Activated CD4-positive, CD25-positive, alpha-beta regulatory T cell treated with anti-CD3 and anti-CD28 coated beads, Interleukin-2, amount 50 U/mL, for 24 hours (primary cell): ENCODE measurements at places on chromosomes 4 and X.

DNA sequence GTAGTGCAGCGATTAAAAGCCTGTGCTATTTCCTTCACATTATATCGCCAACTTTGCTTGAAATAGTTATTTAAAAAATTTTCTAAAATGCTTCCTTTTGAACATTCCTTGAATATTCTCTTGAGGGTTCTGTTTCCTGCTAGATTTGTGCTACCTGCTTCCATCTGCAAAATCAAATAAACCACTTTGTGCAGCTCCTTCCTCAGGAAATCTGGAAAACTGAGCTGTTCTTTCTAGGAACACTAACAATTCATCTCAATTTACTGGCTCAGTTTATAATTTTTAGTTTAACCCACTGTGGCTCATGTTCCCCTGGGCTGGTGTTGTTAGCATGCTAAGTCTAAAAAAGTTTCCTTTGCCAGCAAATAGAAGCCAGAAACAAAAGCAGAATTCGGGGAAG lies 88.1 kb upstream of the LCORL start:
- no peak for ATAC-seq

- ATAC-seq = no peak
Observed at GRCh38 chr4:100414016-100414790, 103.6 kb downstream of the EMCN start.

GRCh38 chrX:43595931-43596330 lies 60.2 kb upstream of the MAOA start:
- ATAC-seq = no peak

DNA sequence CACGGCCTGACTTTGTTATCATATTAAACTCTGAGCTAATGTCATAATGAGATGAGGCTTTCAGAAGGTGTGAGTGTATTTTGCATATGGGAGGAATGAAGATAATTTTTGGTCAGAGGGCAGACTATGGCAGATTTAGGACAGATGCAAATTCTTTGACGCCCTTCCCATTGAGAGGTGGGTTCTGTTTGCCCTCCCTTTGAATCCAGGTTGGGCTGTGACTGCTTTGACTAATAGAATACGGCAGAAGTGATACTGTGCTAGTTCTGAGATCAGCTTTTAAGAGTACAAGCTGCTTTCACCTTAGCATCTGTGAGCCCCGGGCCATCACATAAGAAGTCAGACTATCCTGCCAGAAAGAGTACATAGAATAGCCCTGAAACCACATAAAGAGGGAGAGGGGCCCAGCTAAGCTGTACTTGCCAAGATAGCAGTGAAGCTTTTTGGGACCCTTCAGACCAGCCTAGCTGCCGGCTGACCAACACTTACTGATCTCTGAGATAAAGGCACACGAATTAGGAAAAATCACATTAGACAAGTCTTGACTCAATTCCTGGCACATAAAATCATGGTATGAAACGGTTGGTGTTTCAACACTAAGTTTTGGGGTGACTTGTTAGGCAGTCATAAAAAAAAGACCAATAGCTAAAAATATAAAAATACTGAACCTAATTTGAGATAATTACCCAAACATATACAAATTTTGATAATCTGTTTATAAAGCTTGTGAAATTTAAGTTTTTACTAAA lies 166.7 kb upstream of the SH3RF1 start:
- no peak for ATAC-seq

DNA sequence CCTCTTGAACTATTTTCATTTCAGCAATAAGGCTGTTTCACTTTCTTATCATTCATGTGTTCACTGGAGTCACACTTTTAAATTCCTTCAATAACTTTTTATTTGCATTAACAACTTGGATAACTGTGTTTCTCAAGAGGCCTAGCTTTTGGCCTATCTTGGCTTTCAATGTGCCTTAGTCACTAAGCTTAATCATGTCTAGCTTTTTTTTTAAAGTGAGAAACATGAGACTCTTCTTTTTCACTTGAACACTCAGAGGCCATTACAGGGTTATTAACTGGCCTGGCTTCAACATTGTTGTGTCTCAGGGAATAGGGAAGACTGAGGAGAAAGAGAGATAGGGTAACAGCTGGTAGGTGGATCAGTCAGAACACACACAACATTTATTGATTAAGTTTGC lies 64.0 kb upstream of the VCX2 start:
- ATAC-seq = no peak

DNA sequence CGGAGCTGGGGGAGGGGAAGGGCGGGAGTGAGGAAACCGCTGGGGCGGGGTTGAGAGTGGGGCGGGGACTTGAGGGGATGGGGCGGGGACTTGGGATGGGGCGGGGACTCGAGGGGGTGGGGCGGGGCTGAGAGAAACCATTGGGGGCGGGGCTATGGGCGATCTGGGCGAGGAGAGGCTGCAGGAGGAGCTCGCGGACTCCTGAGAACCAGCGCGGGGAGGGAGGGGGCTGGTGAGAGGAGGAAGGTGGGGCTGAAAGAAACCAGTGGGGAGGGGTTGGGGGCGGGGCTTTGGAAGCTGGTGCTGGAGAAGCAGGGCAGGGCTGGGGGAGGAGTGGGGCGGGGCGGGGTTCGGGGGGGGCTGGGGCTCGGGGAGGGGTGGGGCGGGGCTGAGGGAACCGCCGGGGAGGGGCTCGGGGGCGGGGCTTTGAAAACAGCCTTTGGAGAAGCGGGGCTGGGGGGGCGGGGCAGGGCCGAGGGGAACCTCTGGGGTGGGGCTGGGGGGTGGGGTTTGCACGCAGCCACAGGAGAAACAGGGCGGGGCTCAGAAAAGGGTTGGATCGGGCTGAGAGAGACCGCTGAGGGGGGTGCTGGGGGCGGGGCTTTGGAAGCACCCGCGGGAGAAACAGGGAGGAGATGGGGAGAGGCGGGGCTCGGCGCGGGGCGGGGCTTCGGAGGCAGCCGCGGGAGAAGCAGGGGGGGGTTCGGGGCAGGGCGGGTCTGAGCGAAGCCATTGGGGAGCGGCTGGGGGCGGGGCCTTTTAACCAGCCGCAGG lies 777 bp upstream of the EOLA2 start:
- peak; percentile 3 for ATAC-seq

DNA sequence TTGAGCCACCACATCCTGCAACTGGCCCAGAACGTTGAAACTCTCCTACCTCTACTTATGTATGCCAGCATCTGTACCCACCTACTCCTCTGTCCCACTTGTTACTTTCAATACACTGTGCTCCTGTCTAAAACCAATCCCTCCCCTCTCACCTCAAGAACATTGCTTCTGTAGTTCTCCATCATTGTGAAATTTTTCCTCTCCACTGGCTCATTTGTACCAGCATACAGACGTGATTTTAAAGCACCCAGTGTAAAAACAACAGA lies 25.5 kb upstream of the USO1 start:
- no peak for ATAC-seq

- ATAC-seq = no peak
Observed at GRCh38 chrX:69189576-69190371, 24.5 kb upstream of the PJA1 start.

- no peak for ATAC-seq
Observed at GRCh38 chr4:34644579-34645115, 1599.7 kb downstream of the ARAP2 start.

GRCh38 chr4:5021546-5021945 lies 2.3 kb upstream of the CYTL1 start:
- no peak for ATAC-seq

GRCh38 chr4:89293299-89293698 lies 14.3 kb downstream of the GPRIN3 start:
- no peak for ATAC-seq

DNA sequence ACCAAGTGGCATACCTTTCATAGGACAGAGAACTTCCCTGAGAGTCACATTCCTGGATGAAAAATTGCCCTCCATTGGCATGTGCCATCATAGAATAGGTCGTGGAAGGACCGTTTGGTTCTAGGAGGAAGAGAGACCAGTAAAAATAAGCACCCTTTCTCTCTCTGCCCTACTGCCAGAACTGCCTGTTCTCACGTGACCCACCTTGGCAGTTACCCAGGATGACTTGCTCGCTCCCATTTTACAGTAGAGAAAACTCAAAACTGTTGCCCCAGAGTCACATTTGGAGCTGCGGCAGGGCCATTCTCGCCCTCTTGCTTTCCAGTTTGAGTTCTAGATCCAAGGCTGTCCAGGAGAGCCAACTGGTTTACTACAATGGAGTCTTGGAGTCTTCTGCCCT lies 1.1 kb upstream of the NLGN3 start:
- ATAC-seq = no peak

DNA sequence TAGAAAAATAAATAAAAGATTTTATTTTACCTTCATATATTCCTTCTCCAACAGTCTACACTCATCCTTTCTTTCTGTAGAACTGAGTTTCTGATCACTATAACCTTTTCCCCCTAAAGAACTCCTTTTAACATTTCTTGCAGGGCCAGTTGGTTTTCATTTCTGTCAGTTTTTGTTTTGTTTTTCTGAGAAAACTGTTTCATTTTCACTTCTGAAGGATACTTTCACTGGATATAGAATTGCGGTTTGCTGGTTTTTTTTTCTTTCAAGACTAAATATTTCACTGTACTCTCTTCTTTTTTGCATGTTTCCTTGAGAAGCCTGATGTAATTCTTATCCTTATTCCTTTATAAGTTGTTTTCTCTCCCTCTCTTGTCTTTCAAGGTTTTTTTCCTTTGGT lies 90.4 kb upstream of the EOLA2 start:
- no peak for ATAC-seq

DNA sequence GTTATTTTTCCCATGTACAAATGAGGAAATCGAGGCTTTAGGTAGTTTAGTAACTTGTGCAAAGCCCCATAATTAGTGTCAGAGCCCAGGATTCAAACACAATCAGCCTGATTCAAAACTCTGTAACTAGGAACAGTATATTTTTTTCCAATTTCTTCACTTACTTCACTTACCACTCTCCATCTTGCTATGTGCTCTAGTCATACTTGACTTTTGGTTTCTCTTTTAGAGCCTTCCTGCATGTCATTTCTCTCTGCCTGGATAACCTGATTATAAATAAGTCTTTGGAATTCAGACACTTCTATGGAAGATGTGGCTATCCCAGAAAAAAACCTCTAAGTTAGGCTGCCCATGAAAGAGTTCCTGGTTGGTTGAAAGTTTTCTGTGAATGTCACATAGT lies 22.2 kb downstream of the SATL1 start:
- ATAC-seq = no peak

GRCh38 chr4:115128037-115128436 lies 14.6 kb upstream of the NDST4 start:
- no peak for ATAC-seq

DNA sequence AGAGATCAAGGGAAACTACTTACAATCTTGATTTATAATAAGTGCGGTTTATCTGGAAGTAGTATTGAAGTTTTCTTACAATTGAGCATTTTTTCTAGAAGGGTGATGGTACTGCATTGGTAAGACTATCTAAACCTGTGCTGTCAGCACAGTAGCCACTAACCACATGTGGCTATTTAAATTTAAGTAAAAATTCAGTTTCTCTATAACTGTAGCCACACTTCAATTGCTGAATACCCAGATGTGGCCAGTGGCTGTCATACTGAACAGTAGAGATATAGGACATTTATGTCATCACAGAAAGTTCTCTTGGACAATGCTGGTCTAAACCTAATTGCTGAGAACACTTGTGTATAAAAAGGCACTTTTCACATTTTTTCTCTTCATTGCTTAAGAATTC lies 222.7 kb downstream of the CBR4 start:
- no peak for ATAC-seq

GRCh38 chrX:35166023-35166422 lies 223.4 kb downstream of the FAM47B start:
- no peak for ATAC-seq

DNA sequence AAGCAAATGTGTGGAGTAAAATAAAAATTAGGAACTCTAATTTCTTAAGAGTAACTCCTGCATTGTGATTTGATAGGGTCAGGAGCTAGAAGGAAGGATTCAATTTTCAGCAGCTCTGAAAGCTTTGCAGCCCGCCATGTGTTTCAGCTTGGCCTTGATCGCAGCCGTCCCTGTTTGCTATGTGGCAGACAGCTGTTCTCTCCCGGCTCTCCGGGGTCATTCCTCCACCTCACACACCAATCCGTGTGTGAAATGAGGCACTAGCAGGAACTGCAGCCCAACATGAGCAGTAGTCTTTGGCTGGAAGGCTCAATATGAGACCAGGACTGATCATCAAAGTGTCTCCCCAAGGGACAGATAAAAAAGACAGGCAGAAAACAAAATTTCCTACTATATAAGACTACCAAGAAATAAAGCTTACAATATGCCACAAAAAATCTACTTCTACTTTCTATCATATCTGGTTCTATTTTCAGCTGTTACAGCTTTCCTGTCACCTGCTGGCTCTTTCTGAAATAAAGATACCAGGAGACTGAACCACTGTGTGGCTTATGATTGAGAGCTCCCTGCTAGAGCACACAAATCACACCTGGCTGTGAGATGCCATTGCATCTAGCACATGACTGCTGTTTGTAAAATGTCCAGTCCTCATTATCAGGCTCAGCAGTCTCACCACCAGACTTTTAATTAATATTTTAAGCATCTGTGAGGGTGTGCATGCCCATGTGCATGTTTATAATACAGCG lies 44.1 kb upstream of the SEC24B start:
- ATAC-seq = no peak
